Activated T-helper 17 cell treated with anti-CD3 and anti-CD28 coated beads, Interleukin-2, amount 50 U/mL, for 72 hours (primary cell): ENCODE measurements at places on chromosomes 16 and 17.

DNA sequence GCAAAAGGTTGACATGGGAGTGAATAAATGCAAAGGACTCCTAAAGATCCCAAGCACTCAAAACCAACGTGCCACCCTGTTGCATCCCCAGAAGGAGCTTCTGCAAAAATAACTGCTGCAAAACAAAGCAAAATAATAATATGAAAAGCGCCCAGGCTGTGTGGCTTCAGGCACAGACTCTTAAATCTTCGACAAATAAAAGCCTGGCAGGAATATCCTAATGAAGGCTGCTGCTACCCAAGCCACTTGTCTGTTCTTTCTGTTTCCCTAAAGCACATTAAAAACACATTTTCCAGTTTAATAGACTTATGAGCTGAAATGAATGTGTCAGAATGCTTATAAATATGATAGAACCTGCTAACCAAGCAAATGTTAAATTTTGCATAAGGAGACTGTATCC, 154.0 kb downstream of the SLC39A11 start:
- no peak for ATAC-seq

DNA sequence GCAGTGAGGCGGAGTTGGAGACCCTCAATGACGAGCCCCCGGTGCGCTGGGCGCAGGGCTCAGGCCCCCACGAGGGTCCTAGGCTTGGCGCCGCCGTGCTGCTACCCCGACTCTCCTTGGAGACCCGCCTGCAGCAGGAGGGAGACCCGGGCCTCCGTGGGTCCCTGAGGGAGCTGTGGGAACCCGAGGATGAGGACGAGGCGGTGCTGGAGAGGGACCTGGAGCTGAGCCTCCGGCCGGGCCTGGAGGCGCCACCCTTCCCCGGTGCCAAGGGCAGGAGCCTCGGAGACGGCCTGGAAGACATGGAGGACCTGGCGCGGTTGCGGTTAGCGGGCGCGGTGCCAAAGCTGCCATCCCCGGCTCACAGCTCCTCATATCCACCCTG, 2.3 kb downstream of the MYO15B start:
- ATAC-seq = no peak

- no peak for ATAC-seq
Observed at GRCh38 chr17:8066841-8067775, 20.4 kb downstream of the ALOX12B start.

GRCh38 chr17:61638087-61638486, 47.1 kb upstream of the NACA2 start:
- no peak for ATAC-seq

GRCh38 chr16:17469011-17469740, 1.6 kb downstream of the XYLT1 start:
- peak; percentile 6 for ATAC-seq

DNA sequence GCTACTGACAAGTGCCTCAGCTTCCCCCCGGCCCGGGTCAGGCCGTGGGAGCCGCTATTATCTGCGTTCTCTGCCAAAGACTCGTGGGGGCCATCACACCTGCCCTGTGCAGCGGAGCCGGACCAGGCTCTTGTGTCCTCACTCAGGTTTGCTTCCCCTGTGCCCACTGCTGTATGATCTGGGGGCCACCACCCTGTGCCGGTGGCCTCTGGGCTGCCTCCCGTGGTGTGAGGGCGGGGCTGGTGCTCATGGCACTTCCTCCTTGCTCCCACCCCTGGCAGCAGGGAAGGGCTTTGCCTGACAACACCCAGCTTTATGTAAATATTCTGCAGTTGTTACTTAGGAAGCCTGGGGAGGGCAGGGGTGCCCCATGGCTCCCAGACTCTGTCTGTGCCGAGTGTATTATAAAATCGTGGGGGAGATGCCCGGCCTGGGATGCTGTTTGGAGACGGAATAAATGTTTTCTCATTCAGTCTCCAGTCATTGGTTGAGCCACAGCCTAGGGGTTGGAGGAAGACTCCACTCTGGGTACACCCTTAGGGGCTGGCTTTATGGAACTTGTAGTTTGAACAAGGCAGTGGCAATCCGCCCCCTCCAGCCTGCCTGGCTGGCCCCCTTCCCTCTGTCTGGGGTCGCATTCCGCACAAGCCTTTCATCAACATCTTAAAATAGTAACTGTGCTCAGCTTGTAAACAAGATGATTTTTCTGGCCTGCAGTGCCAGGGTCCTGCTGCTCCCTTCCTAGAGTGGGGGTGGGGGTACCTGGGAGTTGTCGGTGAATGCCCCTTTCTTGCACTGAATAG, 4.1 kb downstream of the SYNGR2 start:
- no peak for ATAC-seq

DNA sequence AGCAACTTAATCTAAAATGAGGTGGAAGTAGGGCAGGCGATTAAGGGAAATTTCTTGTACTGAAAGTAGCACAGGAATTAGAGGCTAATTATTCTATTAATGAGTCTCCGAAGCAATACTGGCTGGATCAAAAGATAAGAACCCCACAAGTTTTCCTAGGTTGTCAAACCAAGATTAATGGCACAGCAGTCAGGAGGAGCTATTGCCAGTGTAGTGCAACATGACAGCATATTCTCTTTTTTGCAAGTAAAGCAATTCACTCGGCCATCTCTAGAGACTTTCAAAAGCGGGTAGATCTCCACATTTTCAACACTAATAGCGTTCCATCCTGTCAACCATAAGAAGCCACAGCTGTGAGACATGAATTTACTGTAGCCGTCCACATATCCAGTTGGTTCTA, 81.2 kb downstream of the CYB561 start:
- no peak for ATAC-seq

GRCh38 chr16:74583926-74584666, 22.8 kb downstream of the GLG1 start:
- no peak for ATAC-seq

DNA sequence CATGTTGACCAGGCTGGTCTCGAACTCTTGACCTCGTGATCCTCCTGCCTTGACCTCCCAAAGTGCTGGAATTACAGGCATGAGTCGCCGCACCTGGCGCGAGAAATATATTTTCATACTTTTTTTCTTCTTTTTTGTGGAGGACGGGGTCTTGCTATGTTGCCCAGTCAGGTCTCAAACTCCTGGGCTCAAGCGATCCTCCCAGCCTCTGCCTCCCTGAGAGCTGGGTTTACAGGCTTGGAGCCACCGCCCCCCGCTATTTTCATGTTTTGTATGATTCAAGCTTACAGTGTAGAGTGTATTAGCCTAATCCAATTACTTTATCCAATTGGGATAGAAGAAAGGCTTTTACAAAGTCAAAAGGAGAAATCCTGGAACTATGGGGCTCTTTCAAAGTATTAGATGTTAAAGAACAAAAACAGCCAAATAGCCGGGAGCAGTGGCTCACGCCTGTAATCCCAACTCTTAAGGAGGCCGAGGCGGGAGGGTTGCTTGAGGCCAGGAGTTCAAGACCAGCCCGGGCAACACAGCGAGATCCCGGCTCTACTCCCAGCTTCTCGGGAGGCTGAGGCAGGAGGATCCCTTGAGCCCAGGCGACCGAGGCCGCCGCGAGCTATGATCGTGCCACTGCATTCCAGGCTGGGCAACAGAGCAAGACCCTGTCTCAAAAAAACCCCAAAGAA, 1.4 kb upstream of the MAP1LC3B start:
- no peak for ATAC-seq

DNA sequence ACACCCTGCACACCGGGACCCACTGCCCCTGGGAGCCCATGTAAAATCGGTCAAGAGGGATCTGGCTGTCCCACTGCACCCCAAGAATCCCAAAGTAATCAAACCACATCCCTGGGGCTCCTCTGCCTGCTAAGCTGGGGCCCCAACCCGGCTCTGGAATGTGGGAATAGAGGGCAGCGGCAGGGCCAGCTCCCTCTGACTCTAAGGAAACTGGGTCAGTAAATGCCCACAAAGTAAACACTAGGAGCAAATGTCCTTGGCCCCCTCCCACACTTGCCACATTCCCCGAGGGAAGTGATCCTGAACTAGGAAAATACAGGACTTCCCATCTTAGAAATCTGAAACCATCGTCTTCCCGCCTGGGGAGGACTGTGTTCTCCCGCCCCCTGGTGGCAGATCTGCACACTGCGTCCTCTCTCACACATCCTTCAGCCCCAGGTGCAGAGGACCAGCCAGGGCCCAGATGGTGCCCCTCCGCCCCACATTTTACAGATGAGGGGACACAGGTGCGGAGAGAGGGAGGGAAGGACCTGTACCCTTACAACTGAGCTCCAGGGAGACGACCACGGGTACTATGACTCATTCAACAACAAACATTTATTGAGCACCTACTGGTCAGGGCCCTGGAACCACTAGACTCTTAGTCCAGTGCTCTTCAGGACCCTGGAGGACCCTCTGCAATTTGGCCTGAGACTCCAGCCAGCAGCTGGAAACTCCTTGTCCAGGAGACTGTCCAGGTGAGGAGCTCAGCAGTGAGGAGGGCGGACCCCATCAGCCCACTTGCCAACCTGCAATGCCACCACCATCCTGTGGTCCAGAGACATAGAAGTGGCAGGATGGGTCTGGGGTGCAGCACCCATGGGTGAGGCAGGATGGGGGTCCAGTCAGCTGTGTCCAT, 10.1 kb downstream of the P3H4 start:
- ATAC-seq = peak; percentile 83

- ATAC-seq = peak; percentile 37
Observed at GRCh38 chr16:78896280-78896679, 704.3 kb downstream of the MAF start.

- ATAC-seq = no peak
Observed at GRCh38 chr16:78195797-78196196, 96.3 kb downstream of the WWOX start.

GRCh38 chr16:26334218-26335111, 642.7 kb downstream of the HS3ST4 start:
- no peak for ATAC-seq

DNA sequence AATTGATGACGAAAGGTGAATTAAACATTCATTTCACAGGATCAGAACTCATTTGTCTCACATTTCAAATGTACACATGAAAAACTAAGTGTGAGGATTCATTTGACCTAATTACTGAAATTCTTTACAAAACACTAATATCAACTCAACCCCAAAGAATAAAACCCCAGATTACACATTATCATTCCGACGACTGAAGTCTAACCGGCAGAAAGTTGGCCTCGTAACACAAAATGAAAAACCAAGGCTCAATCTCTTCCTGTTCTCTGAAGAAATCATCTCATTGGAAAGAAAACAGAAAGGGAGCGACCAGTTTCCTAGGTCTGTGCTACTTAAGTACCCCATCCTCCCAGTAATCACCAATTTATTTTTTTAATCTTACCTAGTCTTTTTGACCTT, 1.8 kb downstream of the JPT1 start:
- no peak for ATAC-seq

GRCh38 chr17:16935241-16935663, 36.7 kb downstream of the TNFRSF13B start:
- ATAC-seq = no peak

DNA sequence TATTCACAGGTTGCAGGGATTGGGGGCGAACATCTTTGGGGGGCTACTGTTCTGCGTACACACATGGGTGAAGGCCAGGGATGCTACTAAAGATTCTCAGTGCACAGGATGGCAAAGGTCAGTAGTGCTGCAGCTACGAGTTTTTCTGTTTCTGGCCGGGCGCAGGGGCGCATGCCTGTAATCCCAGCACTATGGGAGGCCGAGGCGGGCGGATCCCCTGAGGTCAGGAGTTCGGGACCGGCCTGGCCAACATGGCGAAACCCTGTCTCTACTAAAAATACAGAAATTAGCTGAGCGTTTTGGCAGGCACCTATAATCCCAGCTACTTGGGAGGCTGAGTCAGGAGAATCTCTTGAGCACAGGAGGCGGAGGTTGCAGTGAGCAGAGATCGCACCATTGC, 3.9 kb upstream of the ZNF598 start:
- ATAC-seq = no peak

DNA sequence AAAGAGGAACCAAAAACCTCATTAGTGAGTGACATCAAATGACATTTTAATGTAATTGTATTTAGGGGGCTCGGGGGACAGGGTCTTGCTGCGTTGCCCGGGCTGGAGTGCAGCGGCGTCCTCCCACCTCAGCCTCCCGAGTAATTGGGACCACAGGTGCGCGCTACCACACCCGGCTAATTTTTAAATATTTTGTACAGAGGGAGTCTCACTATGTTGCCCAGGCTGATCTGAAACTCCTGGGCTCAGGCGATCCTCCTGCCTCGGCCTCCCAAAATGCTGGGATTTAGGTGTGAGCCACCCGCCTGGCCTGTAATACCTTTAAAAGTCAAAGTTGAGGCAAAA, 581 bp downstream of the SNRNP25 start:
- no peak for ATAC-seq

DNA sequence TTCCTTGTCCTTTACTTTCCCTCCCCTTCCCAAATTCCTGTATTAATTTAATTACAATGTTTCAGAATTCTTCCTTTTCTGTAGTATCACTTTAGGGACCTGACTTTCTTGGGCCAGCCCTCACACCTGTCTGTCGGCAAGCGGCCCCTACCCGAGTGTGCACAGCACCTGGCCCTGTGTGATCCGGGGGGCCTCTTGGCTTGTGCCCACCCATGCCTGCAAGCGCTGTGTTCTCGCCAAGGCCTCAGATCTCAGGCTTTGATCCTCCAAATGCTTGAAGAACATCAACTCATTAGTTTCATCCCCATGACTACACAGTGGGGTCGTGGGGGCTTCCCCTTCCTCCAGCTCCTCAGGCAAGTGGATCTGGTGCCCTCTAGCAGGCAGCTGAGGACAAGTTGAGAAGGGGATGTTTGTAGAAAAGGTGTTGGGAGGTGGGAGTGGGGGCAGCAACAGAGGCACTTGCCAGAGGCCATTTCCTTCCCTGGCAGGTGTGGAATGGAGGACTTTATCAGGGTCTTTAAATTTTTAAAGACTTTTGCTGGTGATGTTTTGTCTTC, 15.7 kb upstream of the CDH3 start:
- ATAC-seq = no peak

GRCh38 chr16:80283466-80284392, 257.1 kb upstream of the DYNLRB2 start:
- no peak for ATAC-seq
